ENCODE measurements at places on chromosomes 1 and 21.

DNA sequence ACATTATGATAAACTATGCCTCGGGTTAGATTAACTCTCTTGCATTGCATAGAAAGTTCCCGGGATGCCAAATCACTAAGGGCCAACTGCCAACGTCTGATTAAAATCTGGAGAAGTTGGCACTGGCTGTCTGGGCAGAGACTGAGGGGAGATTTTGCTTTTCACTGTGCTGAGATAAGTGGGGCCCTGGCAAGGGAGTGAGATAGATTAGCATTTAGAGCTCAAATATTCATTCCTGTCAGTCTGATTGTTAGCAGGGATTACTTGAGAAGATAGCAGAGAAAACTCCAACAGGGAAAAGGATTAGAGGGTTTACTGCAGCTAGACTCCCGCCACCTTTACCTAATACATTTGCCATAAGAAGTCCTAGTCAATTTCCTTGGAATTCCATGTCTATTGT is 714.1 kb upstream of the CHRM3 start:
- DNase-seq, result no peak

- peak; percentile 45 for DNase-seq
These were observed 86.3 kb downstream of the LHX9 start for GRCh38 chr1:198003468-198003867.

GRCh38 chr1:38719880-38720279 is 139.7 kb downstream of the RRAGC start:
- DNase-seq, result no peak

DNA sequence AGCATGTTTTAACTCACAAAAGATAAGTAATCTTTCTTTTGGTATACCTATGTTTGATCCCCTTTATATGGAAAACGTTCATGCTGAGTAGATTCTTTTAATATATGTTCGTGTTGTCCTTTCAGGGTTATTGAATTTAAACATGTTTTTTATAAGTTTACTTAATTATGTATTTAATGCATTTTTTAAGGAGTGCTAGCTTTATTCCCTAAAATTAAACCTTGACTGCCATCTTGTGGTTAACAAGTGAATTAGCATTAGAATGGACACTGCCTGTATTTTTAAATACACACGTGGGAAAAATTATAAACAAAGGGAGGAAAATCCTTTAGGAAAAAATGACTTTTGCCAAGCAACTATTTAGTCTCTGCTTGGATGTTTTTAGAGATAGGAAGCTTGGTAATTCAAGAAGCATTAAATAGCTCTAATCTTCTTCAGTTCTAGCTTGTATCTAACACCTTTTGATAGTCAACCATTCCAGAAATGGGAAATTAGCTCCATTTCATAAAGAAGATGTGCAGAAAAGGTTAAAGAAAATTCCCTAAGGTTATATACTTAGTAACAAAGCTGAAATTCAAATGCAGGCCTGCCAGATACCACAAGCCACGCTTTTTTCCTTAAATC is 43.0 kb downstream of the UBE2U start:
- peak; percentile 80 for DNase-seq

- DNase-seq, result no peak
These were observed 4.6 kb upstream of the CD1A start for GRCh38 chr1:158249646-158250045.

DNA sequence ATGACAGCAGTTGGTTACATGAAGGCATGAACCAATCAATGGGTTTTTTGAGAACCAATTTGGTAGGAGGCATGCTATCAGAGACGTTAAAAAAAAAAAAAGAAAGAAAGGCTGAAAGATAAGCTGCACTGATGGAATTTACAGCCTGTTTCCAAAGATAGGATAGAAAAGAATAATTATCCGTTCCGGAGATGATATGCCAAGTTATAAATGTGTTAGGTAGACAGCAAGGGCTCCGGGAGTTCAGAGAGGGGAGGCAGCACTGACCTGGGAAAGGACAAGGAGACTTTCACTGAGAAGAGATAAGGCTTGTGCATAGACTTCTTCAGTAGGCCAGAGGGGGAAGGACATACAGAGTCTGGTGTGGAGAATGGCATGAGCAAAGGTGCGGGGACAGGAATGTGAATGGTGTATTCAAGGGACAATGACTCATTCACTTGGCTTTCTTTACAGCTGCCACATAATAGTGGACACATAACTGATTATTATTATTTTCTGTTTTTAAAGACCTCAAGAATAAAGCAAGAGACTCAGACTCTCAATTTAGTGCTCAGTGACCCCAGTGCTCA is 24.8 kb upstream of the ACBD6 start:
- peak; percentile 25 for DNase-seq

DNA sequence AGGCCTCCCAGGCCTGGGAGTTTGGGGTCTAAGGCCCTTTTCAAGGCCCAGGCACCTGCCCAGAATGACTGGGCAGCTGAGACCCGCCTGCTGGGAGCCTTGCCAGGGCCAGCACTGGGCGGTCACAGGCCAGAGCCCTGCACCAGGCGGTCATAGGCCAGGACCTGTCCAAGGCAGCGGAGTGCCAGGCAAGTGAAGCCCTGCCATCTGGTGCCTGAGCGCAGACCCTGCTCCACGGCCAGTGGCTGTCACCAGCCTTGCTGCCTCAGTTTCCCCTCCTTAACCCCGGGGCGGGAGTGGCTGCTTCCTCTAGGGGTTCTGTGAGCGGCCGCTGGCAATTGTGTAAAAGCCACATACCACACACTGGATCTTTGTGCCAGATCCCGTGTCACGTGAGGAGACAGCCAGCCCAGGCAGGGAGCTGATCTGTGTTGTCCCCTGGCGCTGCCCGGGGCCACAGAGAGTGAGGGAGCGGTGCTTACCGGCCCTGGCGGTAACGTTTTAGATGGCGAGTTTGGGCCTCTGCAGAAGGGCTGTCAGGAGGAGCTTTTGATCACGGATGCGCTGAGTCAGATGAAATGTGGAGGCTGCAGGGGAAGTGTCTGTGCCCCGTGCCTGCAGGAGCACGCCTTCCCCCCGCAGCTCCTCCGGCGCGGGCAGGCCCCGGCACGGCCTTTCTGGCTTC is 4.6 kb downstream of the COL18A1 start:
- DNase-seq, result no peak

GRCh38 chr1:236058141-236058934 is 6.6 kb downstream of the NID1 start:
- no peak for DNase-seq

DNA sequence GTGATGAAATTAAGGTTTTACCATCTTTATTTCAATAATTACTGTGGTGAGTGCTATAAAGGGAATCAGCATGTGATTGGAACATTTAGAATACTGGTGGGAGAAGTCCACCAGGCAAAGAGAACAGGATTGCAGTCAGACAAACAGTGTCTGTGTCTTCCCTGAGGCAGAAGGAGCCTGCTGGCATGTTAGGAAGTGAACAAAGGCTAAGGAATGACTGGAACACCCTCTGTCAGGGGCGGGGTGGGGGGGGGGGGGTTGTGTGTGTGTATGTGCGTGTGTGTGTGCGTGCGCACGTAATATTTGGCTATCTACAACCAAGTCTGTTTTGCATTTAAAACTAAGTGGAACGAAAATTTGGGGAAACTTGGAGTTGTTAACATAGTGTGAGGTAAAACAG is 30.2 kb downstream of the SRRM1 start:
- DNase-seq, result no peak

- no peak for DNase-seq
These were observed 579.6 kb upstream of the NR5A2 start for GRCh38 chr1:199447906-199448305.

DNA sequence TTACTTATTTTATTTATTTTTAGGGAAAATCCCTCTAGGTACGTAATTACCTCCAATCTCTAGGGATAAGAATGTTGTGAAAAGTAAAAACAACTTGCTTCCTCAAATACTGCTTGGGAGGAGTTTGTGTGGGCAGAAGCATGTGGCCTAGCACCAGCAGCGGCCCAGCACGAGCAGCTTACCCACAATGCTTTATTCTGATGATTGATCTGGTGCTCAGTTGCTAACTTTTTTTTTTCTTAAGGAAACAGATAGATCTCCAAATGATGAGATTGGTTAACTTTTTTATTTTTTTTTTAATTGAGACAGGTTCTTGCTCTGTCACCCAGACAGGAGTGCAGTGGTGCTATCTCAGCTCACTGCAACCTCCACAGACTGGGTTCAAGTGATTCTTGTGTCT is 4.2 kb downstream of the CLIC6 start:
- DNase-seq, result no peak

GRCh38 chr1:69836971-69837636 is 269.4 kb downstream of the LRRC7 start:
- no peak for DNase-seq

- no peak for DNase-seq
These were observed 6.9 kb upstream of the CGN start for GRCh38 chr1:151504252-151504651.

GRCh38 chr1:78080767-78081166 is 35.0 kb downstream of the GIPC2 start:
- no peak for DNase-seq

GRCh38 chr1:44701141-44701573 is 26.6 kb downstream of the ARMH1 start:
- no peak for DNase-seq

DNA sequence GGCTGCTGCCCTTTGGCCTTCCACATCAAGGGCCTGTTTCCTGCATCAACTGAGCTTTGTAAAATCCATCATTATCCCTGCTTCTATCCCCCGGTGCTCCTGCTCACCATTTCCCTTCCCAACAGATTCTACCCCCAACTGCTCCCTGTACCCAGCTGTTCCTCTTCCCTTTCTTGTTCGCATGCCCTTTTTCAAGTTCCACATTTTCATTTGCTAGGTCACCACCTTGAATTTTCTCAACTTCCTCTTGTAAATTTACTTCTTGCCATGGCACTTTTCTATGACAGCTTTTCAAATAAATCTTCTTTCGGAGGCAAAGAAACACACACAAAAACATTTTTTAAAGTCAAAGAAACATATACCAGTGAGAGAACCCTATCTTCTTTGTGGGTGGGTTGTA is 330.5 kb upstream of the ADGRL2 start:
- DNase-seq, result no peak

GRCh38 chr1:74637296-74637695 is 36.3 kb downstream of the ERICH3 start:
- DNase-seq, result no peak

DNA sequence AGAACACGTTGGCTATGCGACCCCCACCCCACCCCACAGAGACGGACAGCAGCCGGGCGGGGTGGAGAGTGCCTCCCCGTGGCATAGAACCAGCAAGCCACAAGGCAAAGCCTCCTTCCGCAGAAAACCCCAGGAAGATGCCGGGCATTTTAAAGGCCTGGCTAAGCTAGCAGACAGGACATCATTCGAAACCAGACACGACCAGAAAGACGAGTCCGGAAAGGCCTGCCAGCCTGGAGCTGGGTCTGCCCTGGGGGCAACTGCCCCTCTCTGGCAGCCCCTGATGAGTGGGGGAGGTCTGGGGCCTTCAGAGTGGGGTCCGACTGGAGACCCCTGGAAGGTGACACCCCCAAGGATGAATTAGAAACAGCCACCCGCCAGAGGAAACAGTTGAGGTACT is 8.5 kb downstream of the FTCD start:
- DNase-seq, result no peak

DNA sequence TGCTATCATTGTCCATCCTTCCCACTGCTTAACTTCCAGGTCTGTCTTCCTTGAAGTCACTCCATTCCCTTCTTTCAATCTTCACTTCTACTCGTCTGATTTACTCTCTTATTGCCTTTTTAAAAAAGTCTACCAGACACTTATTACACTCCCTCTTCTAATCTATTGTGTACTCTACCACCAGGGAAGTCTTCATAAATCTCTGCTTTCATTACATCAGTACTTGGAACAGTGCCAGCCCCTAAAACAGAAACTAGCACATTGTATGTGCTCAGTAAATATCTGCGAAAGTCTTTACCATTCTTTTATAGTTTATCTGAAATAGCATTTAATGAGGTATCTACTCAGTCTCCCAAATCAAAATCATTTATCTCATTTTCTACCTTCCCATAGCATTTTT is 236.4 kb downstream of the USH2A start:
- peak; percentile 26 for DNase-seq

DNA sequence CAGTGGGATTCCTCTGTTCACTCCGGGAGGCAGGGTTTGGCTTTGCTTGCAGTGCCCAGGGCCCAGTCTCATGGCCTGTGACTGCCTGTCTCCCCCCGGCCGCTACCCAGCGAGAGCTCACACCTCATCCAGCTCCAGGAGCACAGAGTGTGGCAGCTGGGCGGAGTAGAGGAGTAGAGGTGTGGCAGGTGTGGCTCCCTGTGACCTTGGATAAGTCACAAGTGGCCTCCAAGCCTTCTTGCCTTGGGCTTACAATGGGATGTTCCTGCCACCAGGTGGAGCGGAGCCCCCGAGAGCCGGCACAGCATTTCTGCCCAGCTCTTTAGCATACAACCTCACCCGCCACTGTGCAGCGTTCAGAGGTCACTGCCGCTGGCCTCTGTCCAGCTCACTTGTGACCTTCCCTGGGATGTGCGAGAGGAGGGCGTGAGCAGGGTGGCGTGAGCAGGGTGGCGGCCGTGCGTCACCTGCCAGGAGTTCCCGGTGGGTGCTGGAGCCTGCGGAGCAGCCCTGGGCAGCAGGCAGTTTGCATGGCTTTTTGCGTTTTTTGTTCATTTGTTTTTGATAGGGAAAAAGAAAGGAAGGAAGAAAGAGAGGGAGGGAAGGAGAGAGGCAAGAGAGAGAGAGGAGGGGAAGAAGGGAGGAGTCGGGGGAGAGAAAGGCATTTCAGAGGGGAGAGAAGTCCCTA is 42.4 kb downstream of the CRYAA start:
- peak; percentile 26 for DNase-seq

DNA sequence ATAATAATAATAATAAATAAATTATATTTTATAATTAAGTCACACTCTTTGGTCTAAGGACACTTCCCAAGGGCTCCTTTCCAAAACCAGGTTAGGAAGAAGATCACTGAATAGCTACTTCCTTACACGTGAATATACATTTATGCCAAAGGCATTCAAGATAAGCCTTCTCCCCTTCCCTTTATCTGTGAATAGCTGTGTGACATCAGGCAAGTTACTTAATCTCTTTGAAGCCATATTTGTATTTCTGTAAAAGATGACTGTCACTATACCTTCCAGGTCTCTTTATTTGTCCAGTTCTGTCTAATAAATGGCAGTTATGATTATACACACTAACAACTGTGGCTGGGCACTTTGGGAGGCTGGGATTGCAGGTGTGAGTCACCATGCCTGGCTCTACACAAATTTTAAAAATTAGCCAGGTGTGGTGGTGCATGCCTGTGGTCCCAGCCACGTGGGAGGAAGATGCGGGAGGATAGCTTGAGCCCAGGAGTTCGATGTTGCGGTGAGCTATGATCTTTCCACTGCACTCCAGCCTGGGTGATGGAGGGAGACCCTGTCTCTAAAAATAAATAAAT is 5.5 kb upstream of the RNF11 start:
- DNase-seq, result no peak

DNA sequence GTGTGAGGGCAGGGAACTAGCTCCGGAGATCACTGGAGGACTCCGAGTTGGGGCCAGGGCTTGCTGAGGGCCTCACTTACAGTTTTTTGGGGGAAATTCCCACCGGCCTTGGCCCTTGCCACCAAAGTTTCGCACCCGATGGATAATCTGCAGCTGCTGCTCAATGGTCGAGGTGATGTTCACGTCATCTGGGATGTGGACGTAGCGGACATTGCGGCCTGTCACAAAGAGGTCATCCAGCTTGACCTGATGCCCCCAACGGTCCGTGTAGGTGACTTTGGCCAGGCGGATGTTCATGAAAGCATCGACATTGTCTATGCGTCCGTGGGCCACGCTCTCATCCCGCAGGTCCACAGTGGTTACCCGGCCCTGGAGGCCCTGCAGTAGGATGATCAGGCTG is 4.0 kb downstream of the LSM10 start:
- DNase-seq, result no peak

GRCh38 chr1:19772053-19772452 is 27.7 kb downstream of the TMCO4 start:
- DNase-seq, result no peak

- DNase-seq, result no peak
These were observed 773 bp downstream of the RABIF start for GRCh38 chr1:202888221-202888530.

All from DMS53 (cell line).